Epithelial cell of esophagus (primary cell): ENCODE measurements at places on chromosomes 16 and 17.

DNA sequence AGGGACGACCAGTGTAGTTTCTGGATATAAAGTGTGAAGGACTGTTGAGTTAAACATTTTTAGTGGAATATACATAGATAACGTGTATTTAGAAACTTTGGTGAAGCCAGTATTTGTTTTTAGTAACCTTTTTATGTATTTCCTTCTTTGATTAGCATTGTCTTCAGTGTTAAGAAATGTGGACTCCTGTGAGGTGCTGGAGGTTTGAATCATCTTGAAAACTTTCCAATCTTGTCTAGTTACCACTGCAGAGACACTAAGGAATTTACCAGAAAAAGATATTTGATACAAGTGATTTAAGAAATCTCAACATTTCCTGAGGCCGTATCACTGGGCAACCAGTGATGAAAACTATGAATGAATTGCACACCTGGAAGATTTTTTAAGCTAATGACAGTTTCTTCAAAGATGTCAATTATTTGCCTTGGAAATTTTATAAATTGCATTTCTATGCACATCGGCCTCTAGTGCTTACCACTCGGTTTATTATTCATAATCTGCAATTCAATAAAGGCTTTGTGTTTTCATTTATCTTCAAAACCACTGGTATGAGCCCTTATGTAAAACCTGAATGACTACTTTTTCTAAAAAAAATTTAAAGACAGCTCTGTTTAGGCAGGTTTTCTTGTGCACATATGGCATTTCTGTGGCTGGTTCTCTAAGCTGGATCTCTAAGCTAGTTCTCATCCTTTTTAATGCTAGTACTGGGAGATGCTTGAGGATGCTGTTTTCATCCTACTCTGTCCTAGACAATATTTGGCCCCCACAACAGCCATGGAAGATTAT lies 31.4 kb upstream of the ADCY7 start:
- peak; percentile 40 for DNase-seq

- no peak for DNase-seq
These were observed 17.5 kb downstream of the SLC47A1 start for GRCh38 chr17:19551165-19551564.

GRCh38 chr16:20735490-20735889 lies 6.1 kb downstream of the THUMPD1 start:
- DNase-seq: peak; percentile 9

DNA sequence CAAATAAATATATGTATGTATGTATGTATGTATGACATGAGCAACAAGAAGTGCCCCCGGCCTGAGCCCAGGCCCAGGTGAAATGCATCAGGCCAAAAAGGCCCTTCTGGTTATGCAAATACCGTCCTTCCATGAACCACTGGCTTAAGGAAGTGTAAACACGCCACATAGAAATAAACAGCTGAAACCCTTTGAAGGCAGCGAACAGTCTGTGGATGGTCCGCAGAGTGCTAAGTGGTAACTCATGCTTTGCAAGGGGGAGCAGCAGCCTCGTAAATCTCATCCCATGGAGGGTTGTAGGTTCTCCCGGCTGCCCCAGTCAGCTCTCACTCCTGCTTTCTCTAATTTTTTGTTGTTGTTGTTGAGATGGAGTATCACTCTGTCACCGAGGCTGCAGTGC lies 36.7 kb downstream of the COTL1 start:
- no peak for DNase-seq

GRCh38 chr17:64617125-64617780 lies 44.9 kb downstream of the SMURF2 start:
- peak; percentile 44 for DNase-seq

GRCh38 chr17:65572581-65573281 lies 11.3 kb upstream of the AXIN2 start:
- DNase-seq: no peak

- peak; percentile 94 for DNase-seq
These were observed 21.0 kb downstream of the FBXO39 start for GRCh38 chr17:6796887-6797490.

DNA sequence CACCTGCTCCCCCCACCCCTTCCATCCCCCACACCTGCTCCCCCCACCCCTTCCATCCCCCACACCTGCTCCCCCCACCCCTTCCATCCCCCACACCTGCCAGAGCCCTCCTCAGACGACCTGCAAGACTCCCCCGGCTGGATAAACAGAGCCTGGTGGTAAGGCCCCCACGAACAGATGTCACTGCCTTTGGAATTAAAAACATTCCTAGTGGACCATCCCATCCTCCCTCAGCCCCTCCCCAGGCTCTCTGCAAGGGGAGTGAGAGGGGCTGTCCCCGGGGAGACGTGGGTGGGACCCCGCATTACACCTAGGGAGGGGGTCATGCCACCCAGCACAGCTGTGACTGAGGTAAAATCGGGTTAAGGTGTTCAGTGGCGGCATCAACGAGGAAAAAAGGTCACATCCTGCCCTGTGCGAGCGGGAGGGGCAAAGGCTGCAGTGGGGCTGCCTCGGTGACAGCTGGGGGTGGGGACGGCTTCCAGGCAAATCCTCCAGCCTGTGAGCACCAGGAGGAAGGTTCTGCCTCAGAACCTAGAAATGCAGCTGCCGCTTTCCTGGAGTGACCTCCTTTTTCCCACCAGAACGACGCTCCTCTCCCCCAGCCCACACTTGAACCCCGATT lies 38.7 kb downstream of the TIMM22 start:
- DNase-seq: no peak

DNA sequence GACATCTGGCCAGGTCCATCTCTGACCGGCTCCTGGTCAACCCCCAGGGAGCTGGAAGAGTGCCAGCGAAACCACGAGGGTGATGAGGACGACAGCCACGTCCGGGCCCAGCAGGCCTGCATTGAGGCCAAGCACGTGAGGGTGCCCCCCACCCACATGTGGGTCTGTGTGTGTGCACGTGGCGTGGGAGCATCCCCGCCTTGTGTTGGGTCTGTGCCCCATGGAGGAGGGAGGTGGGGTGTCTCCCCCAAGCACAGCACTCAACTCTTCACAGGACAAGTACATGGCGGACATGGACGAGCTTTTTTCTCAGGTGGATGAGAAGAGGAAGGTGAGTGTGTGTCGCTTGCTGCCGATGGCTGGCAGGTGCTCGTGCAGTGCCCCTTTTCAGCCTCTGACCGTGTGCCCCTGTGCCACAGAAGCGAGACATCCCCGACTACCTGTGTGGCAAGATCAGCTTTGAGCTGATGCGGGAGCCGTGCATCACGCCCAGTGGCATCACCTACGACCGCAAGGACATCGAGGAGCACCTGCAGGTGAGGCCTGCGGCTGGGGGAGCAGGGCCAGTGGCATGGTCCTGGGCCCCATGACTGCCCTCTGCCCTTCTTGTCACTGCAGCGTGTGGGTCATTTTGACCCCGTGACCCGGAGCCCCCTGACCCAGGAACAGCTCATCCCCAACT lies 1.7 kb downstream of the STUB1 start:
- DNase-seq: no peak

DNA sequence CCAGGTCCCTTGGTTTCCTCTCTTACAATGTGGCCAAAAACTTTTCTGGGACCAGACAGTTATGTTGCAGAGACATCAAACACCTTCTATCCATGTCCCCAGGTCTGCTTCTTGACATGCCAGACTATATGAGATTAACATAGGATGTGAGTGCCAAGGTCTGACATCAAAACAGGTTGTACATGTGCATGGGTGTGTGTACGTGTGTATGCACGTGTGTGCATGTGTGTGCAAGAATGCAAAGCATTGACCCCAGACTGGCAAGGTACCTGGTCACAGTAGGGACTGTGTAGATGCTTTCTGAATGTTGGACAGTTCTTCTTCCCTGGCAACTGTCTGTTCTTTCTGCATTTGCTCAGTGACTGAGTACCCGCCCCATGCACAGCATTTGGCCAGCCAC lies 85.6 kb downstream of the NDE1 start:
- DNase-seq: no peak

DNA sequence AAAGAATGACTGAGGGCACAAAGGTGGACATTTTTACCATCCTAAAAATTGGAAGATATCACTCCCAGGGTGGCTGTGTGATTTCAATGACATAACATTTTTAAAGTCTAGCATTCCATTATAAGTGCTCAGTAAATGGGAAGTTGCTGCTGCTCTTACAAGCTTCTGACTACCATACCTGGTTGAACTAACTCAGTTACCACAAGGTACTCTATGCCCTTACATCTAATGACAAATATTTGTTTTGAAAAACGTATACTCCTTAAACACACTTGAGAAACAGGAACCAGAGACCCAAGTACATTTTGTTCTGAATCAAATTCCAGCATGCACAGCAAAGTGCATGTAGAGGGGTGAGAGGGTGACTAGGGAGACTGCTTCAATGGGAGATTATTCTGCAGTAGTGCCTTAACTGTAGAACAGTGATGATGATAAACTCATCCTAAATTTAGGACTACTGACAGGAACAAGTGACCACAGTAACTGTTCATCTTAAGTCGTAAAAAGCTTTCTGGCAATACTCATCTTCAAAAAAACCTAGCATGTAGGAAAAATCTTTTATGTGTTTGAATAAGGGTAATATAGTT lies 83.5 kb downstream of the KANSL1 start:
- DNase-seq: no peak

- peak; percentile 1 for DNase-seq
These were observed 2074.3 kb downstream of the TP53TG3F start for GRCh38 chr16:35533683-35534082.

GRCh38 chr16:23987443-23987842 lies 151.7 kb downstream of the PRKCB start:
- DNase-seq: no peak

DNA sequence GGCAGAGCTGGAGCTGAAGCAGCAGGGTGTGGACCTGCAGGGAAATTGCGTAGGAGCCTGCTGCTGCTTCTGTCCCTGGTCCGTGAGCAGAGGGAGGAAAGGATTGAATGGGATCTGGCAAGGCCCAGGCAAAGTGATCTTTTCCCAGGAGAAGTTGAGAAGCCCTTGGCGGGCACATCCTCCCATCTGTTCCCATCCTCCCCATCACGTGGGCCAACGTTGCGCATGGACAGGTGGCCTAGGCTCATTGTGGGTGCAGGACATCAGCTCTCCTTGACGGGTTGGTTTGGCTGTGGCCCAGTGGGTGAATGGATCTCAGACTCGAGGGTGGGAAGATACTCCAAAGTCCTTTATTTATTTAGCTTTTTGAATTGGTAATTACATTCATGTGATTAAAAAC lies 29.4 kb upstream of the POLR3E start:
- DNase-seq: no peak

GRCh38 chr16:50828164-50828702 lies 86.3 kb downstream of the CYLD start:
- no peak for DNase-seq

GRCh38 chr17:82458885-82459424 lies 414 bp downstream of the NARF start:
- DNase-seq: no peak

- DNase-seq: peak; percentile 16
These were observed 8.4 kb downstream of the LRRC3C start for GRCh38 chr17:39935909-39936308.
